ENCODE measurements at places on chromosomes 6 and 20.

DNA sequence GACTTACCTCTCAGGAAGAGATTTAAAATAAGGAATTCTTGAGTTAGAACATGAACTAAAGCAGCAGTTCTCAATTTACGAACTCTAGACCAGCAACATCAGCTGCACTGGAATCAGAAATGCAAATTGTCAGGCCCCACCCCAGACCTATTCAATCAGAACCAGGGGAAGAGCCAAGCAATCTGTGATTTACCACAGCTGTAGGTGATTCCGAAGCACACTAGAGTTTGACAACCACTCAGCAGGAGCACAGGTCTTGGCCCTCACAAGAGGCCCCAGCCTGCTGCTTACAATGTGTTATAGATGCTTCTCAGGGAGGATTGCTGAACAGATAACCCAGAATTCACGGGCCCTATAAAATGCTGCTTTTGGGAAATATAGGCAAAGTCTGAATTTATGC, 279.2 kb downstream of the PTPRK start:
- no peak for DNase-seq

DNA sequence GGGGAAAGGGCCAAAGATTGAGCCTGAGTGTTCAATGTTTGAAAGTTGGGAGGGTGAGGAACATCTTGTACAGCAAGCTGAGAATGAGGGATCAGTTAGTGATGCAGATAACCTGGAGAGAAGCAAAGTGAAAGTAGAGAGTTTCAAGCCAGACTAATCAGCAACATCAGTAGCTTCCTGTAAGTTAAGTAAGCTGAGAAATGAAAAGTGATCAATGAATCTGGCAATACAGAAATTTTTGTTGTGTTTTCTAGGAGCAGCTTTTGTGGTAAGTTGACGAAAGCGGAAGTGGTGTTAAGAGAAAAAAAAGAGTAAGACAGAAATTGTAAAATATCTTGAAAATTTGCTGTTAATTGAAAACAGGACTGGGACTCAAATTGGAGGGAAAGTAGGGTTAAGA, 855.5 kb upstream of the MAP3K7 start:
- DNase-seq, result no peak

DNA sequence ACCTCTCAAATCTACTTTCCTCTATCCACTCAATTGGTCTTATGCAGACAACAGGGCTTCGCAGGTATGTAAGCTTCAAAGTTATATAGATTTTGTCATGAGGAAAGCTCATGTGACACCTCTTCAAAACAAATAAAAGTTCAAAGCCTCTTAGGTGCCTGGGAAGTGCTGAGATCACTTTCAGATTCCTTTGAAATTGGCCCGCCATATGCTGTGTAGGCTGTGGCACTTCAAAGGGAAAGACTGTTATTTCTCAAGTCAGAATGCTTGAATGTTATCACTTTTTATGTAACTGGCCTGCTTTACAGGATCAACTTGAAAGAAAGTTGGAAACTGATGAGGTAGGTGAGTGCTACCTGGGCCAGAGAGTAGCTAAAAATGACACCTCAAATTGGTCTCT, 67.1 kb upstream of the GFRAL start:
- no peak for DNase-seq

GRCh38 chr6:74114428-74114827, 418.4 kb downstream of the CD109 start:
- DNase-seq, result no peak

DNA sequence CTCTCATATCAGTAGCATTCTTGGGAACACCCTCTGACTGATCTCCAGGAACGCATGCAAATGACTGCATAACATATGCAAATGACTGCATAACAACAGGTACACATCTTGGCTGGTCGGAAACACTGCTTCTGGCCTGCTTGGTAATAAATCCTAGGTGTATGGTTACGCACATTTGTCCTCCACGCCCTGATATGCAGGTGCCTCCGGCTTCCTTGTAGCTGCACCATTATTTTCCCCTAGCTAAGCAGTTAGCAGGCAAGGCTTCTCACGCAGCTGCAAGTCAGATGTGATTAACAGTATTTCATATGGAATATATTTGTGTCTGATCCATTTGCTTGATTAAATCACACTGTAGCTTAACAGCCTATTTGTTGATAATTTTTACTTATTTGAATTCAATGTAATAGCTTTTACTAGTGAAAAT, 5.9 kb downstream of the RPS6KA2 start:
- no peak for DNase-seq

DNA sequence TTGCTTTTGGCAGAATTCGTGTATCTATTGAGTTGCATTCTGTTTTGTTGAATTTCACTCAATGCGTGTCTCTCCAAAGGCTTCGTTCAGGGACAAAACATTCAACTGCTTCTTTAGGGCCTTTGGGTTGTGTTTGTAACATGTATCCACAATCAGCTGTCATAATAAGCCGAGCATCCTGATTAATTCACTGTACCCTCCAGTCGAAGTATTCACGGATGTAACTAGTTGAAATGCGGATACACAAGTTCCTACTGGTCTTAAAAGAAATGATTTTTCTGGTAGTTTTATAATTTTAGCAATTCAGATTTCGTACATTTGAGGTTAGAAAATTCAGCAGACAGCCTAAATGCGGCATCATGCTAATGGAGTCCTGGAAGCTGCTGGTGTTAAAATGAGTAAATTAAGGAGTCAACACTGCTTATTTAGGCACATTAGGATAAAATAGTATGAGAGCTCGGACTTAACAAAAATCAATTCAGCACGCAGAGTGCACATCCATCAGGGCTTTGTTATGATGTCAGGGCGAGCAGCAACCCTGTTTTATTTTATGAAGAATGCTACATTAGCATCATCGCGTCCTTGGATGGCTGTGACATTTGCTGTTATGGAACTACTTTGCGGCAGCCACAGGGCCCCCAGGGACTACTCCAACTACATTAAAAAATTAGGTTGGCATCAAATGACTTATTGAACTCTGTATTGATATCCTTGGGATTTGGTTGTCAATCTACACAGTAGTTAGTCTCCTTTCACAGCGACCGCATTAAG, 489.3 kb upstream of the FLRT3 start:
- DNase-seq, result no peak

GRCh38 chr6:127939442-127940066, 38.7 kb upstream of the THEMIS start:
- no peak for DNase-seq

GRCh38 chr20:38453941-38454340, 18.7 kb upstream of the RALGAPB start:
- DNase-seq, result no peak

DNA sequence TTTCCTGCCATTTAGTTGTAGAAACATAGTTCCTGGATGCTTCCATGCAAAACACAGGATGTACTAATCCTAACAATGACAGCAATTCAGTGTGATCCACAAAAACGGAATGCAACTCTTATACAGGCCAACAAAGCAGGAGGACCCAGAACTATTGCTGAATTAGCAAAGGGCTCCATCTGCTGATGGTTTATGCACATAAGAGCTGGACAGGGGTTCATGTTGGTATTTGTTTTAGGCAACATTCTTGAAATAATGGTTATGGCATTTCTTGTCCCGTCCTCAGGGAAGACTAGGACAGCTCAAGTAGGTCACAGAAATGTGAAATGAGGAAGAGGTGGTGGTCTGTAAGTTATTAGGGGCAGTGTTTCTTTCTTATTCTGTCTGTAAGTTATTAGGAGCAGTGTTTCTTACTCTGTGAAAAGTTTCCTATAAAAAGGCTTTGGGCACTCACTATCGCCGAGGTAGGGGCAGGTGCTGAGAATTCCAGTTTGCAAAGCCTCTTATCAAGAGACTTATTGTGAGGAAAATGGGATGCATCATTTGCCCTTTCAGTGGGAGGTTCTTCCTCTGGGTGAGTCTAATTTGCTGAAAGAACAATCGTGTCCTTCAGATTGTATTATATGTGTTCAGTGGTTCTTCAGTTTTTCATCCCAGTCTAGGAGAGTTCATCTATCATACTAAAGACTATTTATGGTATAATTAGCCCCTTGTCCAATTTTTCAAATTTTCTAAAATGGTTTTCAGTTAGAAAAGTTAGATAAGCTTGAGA, 171.1 kb downstream of the MCHR2 start:
- DNase-seq, result no peak

DNA sequence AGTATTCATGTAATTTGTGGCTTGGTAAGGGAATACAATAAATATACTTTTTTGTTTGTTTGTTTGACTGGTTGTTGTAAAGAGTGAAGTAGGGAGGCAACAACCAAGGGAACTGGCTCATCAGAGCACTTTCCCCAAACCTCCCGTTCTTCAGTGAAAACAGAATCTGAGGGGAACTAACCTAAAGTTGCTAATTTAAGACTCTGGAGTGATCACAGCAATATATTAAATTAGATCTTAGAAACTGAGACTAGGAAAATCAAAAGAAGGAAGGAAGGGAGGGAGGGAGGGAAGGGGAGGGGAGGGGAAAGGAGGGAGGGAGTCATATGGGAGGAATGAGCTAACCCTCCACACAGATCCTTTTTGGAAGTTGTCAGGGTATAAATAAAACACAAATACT, 144.9 kb downstream of the SYNDIG1 start:
- no peak for DNase-seq

- DNase-seq, result no peak
Observed at GRCh38 chr6:46755865-46756264, 9.1 kb downstream of the ANKRD66 start.

DNA sequence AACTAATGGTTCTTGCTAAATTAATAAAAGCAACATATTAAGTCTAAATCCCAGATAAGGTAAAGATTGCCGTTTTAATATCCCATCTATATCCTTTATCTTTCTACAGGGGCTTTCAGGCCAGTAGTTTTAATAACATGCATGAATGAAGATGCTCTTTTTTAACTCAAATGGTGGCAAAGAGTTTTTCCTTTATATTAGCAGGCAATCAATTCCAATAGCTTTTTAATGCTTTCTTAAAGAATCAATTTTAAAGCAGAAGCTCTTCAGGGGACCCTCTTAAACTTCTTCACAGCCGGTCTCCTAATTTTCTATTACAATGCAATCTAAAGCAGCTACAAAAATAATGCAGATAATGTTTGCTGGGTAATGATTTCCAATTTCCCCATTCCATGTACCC, 107.8 kb upstream of the HS3ST5 start:
- no peak for DNase-seq

DNA sequence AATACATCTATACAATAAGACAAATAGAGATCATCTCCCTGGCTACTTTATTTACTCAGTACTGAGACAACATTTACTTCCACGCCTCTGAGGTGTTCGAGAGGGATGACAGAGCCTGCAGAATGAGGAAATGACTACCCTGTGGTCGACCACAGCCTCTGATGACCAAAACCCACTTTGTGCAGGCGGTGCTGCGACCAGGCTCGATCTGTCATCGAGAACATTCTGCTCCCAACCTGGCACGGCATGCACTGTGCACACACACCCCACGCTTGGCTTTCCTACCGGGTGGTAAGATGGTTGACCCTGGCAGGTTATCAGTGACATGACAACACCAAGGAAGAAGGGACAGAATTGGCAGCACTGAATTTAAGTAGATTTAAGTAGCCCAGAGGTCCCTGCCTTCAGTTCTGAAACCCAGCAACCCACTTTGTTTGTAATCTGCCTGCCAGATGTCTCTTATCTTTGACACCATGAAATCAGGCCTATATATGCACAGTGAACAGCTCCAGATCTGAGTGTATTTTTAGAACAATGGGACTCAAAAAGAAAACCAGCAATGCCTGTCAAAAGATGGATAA, 42.6 kb downstream of the TTI1 start:
- DNase-seq, result no peak

DNA sequence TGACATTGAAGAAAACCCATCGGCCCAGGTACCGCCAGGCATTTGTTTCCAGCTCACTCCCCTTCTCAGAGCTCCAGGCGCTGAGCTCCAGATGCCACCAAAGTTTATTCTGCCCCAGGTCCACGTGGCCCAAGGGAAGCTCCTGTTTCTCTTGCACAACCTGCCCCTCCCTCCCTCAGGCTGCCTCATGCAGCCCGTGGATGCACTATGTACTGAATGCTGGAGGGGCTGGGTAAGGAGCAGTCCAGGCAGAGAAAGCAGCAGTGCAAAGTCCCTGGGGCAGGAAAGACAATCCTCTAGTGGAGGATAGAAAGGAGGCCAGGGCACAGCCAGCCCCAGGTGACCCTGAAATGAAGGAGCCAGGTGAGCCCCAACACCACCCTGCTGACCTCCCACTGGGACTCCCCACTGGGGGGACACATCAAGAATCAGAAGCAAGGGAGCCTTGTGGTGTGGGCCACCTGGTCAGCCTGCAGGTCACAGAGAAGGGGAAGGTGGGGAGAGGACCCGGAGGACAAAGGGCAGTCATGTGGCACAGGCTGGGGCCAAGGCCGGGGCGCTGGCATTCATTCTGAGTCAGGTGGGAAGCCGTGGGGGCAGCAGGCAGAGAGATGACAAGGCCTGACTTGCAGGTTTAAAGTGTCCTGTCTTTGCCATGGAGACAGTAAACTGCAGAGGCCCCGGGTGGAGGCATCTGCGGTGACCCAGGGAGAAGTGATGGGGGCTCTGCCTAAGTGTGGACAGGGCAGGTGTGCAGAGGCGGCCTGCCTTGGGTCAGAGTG, 230.1 kb downstream of the PREX1 start:
- DNase-seq, result no peak

DNA sequence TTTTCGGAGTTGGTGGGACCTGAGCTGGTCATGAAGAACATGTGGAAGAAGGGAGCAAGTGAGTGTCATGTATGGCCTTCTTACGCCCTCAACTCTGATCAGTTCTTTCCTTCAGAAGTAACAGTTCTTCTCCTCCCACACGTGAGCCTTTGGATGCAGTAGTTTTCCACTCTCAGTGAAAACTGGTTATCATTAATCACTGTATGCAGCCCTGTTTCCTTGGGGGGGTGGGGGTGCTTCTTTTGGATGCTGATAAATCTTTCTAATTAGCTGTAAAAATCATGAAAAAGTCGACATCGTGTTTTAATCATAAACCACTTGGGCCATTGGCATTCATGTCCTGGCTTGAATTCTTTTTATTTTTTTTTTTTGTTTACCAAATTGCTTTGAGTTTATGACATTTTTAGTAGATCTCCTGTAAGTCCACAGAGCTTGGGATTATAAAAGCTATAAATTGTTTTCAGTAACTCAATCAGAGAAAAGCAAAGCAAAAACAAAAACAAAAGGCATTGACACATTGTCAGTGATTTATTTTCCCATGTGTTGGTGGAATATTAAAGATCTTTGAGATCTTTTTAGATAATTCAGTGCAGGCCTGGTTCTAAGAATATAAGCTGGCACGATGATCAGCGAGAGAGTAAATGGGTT, 84.8 kb downstream of the TRMT11 start:
- no peak for DNase-seq

DNA sequence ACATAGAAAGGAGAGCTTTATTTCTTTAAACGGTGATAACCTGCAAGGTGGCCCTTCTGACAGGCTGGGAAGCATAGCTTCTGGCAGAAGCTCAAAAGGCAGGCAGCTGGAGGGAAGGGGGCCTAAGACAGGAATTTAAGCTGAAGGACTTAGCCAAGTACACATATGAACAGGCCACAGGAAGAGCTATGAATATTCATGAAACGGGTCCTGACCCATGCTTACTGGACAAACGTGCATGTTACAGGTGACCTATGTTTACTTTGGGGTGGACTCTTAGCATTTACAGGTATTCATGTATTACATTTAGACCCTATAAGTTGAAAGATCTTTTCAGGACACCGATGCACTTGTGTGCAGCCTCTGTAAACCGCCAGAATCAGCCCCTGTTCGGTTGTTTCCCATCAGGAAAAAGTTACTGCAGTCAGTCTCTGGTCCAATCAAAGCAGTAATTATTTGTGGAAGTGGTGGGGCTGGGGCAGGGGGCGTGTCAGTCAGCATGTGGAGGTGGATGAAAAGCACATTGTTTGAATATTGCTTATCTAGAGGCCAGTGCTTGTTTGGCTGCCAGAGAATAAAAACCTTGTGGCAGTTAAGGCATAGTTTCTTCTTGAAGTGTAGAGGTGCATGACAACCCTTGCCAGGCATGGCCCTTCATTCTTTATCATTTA, 2.9 kb upstream of the GZF1 start:
- no peak for DNase-seq

All from activated naive CD4-positive, alpha-beta T cell (primary cell).